ENCODE measurements at places on chromosomes 2 and 18. TPM values are rescaled to one million over a fixed set of nuclear protein-coding genes. Genes with fewer than 3 reads are reported as not detected.

The OTOF gene
- 0.81 TPM for total RNA-seq

The USP40 gene
- 17.5 TPM for total RNA-seq

The SMC6 gene
- 10.5 TPM for total RNA-seq

The NTSR2 gene
- total RNA-seq, result not detected

The NOSTRIN gene
- total RNA-seq, result 0.18 TPM

The CROCC2 gene
- not detected for total RNA-seq

The PLA2R1 gene
- total RNA-seq, result 12.5 TPM

The LRRC30 gene
- total RNA-seq, result not detected

The VSNL1 gene
- not detected for total RNA-seq

The ZSCAN30 gene
- total RNA-seq, result 8.3 TPM

The PLEKHH2 gene
- total RNA-seq, result 1.8 TPM

The PAX3 gene
- not detected for total RNA-seq

The TMEM163 gene
- 1.3 TPM for total RNA-seq

The GATA6 gene
- total RNA-seq, result 61.4 TPM

All from cardiac atrium fibroblast (primary cell).